ENCODE measurements at places on chromosomes 13 and 19. TPM values are rescaled to one million over a fixed set of nuclear protein-coding genes. Genes with fewer than 3 reads are reported as not detected.

MISP3 gene
- 0.26 TPM for total RNA-seq

MZF1 gene
- total RNA-seq: 18.2 TPM

FUT2 gene
- total RNA-seq: not detected

PCDH20 gene
- total RNA-seq: 1.9 TPM

GJB2 gene
- not detected for total RNA-seq

ZNF536 gene
- total RNA-seq: 3.5 TPM

SELENOV gene
- total RNA-seq: not detected

PDCD2L gene
- total RNA-seq: 33.8 TPM

SMIM24 gene
- not detected for total RNA-seq

RGS9BP gene
- total RNA-seq: 0.13 TPM

TJP3 gene
- 0.63 TPM for total RNA-seq

PABPC3 gene
- not detected for total RNA-seq

ZIC2 gene
- total RNA-seq: 285 TPM

MIA gene
- 0.75 TPM for total RNA-seq

ODAD3 gene
- 0.39 TPM for total RNA-seq

PAN3 gene
- 41.5 TPM for total RNA-seq

- DNase-seq: no peak
Observed at GRCh38 chr19:23528376-23528775, 133.1 kb upstream of the ZNF91 start.

- DNase-seq: no peak
Observed at GRCh38 chr13:33624740-33625139, 193.2 kb upstream of the RFC3 start.

- no peak for DNase-seq
Observed at GRCh38 chr13:93304868-93305613, 78.4 kb downstream of the GPC6 start.

- no peak for DNase-seq
Observed at GRCh38 chr13:28252547-28252946, 114.2 kb downstream of the PAN3 start.

- peak; percentile 89 for DNase-seq
Observed at GRCh38 chr19:50357178-50358100, 8.0 kb downstream of the NAPSA start.

DNA sequence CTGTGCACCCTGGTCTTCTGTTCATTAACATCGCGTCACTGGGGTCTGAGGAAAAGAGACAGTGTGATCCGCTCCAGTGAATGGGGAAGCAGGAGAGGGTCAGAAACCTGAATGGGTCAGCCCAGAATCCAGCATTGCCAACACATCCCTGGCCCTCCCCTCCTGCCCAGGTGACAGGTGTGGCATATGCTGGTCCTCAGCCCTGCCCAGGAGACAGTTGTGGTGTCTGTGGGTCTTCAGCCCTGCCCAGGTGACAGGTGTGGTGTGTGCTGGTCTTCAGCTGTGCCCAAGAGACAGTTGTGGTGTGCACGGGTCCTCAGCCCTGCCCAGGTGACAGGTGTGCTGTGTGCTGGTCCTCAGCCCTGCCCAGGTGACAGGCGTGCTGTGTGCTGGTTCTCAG is 8.0 kb downstream of the TFDP1 start:
- no peak for DNase-seq

- no peak for DNase-seq
Observed at GRCh38 chr19:18601875-18602274, 4.7 kb downstream of the CRLF1 start.

GRCh38 chr19:6577476-6578125 is 13.3 kb downstream of the CD70 start:
- peak; percentile 81 for DNase-seq

DNA sequence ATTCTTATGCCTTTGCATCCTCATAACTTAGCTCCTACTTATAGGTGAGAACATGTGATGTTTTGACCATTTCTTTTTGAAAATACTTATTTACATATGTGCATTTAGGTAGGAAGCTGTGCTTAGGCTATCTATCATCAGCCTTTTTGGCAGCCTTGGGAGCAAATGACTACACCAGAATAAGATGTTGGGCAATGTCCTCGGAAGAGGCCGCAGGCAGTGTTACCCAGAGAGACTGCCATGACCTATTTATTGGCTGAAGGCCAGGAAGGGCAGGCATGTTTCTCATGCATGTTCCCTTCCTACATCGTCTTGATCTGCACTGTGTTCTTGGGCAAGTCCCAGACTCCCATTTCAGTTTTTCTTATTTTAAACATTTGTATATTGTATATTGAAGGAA is 122.3 kb downstream of the B3GLCT start:
- no peak for DNase-seq

DNA sequence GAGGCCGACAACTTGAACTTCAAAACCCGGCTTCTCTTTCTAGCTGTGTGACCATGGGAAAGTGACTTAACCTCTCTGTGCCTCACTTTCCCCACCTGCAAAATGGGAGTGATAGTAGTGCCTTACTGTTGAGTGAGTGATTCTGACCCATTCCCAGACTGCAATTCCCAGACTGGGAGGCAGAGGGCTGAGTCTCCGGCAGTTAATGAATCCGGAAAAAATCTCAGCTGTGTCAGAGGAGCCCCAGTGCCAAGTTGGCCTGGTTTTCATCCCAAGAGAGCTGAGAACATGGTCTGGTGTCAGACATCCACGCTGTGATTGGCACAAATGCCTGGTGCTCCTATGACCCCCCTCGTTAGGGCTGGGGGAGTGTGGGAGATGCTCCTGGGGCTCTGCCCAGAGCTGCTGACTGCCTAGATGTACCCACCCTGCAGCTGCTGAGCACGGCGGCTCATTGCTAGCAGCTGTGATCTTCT is 50.0 kb downstream of the PIN1 start:
- DNase-seq: peak; percentile 43

DNA sequence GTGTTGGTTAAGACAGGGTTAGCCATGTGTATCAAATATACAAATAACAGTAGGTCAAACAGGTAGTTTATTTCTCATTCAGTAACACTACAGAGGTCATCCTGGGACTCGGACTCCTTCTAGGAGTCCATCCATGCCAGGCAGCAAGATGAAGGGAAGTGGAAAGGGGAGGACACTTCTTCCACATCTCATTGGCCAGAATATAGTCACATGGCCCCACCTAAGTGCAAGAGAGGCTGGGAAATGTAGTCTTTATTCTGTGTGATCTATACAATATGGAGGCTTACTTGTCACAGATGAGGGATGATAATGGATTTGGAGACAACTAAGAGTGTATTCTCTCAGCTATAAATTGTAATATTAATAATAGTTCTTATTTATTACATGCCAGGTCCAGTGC is 31.1 kb downstream of the RDH8 start:
- peak; percentile 33 for DNase-seq

DNA sequence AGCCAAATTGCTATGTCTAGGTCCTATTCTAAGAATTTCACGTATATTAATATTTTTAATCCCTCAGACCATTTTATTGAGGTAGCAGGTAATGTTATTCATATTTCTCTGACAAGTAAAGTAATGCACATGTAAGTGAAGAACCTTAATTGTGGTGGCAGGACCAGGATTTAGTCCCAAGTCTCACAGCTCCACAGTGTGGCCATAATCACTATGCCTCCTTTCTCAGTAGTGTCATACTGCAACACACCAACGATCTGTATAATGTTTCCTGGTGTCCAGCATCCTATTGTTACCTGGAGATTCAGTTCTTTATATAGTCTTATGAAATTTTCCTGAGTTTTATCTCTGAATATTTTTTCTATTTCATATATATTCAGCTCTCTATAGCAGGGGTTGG is 340.3 kb downstream of the OLFM4 start:
- DNase-seq: no peak

DNA sequence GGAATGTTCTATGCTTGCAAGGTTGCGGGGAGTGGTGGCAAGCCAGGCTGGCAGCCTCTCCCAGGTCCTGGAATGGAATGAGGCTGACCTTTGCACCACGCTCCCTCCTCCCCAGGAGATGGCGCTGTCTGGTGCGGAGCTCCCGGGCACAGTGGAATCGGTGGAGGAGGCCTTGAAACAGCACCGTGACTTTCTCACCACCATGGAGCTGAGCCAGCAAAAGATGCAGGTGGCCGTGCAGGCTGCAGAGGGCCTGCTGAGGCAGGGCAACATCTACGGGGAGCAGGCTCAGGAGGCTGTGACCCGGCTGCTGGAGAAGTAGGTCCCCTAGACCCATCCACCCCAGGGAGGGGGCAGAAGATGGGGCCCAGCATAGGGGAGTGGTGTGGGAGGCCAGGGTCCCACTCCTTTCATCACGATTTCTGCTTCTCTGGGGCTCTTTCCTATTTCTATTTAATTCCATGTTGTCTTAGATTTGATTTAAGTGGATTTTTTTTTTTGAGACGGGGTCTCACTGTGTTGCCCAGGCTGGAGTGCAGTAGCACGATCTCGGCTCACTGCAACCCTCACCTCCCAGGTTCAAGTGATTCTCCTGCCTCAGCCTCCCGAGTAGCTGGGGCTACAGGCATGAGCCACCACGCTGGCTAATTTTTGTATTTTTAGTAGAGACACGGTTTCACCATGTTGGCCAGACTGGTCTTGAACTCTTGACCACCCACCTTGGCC is 53.2 kb upstream of the SHKBP1 start:
- peak; percentile 83 for DNase-seq

DNA sequence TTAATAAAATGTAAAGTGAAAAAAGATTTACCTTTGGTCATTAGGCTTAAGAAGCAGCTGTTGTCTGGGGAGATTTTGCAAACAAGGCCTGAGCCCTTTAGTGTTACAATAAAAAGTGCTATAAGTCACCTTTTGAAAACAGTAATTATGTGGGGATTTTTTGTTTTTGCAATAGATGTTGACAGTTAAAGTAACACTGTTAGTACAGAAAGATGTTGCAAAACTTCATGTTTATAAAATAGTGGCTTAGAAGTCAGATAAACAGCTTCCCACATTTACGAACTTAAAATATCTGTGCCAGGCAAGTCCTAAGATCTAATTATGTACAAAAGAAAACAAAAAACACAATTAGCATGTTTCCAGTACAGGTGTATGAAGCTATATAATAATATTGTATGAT is 138.0 kb upstream of the IRS2 start:
- no peak for DNase-seq

GRCh38 chr19:35000338-35000646 is 169 bp downstream of the GRAMD1A start:
- no peak for DNase-seq

- peak; percentile 95 for DNase-seq
Observed at GRCh38 chr19:50658441-50659317, 9.4 kb downstream of the C19orf81 start.

GRCh38 chr19:39969681-39970424 is 1.1 kb upstream of the PSMC4 start:
- DNase-seq: no peak

DNA sequence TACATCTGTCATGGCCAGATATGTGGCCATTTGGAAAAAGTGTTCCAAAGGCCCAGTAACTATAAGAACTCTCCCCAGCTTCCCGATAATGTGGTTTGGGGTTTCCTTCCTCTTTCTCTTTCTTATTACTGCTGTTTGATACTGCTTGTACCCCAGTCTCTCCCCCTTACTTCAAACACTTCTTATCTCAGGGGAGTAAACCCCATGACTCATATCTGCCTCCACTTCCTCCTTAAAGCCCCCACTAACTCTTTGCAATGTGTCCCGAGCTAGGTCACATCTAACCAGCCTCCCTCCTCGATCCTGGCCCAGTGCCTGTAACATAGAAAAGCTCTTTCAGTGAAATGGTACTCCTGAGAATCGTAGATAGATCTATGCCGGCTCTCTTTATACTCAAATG is 82.4 kb upstream of the STARD13 start:
- DNase-seq: no peak

DNA sequence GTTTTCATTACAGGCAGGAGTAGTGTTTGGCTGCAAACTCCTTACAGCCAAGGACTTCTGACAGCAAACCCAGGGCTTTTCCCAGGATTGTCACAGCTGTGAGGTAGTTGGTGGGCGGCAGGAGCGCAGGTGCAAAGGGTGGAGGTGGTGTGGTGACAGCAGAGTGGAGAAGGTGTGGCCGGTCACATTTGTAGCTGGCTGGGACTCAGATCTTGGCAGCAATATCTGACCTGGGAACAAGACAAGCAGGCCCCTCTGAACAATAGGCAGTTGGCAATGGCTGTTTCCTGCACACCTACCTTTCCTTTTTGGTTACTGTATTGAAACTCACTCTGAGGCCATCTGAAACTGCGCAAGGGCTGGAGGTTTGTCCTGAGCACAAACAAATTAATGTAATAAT is 327.3 kb downstream of the COG6 start:
- DNase-seq: no peak

DNA sequence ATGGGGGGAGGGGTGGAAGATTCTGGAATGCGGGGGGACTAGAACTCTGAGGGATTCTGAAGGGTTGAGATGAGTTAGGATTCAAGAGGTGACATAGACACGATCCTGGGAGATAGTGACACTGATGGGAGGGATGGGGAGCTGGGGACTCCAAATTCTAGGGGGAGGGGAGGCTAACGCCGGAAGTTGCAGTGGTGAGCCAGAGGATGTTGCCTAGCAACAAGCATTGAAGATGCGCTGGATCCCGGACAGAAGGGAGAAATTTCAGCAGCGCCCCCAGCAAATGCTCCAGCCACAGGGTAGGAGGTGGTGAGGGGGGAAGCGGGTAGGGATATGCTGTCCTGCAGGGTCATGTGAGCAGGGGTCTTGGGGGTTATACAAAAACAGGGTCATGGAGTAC is 6.9 kb upstream of the LTBP4 start:
- DNase-seq: no peak

- DNase-seq: no peak
Observed at GRCh38 chr19:31330761-31331160, 18.5 kb downstream of the TSHZ3 start.

DNA sequence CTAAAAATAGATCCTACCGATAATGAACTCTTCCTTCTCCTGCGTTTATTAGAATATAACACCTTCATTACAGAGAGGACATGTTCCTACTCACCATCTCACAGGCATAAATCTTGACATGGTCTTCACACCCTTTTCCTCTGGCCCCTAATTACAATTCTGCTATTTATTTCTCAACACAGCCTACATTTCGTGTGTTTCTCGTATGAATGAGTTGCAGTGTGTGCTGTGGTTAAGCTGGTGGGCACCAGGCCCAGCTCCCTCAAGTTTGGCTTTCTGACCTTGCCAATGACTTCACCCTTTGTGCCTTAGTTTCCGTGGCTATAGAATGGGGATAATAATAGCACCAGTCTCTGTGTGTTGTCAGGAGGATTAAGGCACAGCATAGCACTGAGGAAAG is 12.3 kb upstream of the KATNAL1 start:
- DNase-seq: peak; percentile 49

Measured in A673 (cell line).